ENCODE measurements at places on chromosomes 16 and 17.

DNA sequence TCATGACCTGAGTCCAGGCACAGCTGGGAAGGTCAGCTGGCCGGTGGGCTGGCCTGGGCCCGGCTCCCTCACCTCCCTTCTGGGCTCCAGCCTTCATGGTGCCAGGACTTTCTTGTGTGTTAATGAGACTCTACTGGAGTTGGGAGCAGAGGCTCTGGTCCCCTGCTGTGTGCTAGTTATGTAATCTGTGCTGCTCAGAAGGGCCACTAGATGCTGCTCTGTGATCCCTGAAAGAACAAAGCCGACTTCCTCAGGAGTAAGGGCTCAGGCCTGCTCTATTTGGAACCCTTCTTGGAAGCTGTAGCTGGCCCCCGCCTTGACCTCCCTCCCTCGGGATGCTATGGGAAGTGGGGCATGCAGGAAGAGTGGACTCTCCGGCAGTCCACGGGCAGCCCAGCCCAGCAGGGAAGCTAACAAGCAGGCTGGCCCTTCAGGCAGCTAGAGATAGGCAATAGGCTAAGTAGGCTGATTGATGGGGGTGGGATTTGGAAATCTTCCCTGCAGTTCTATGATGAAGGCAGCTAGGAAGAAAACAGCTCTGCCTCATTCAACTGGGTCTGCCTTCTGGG is 3.3 kb upstream of the CDK5R1 start:
- DNase-seq, result no peak

- no peak for DNase-seq
Measured at GRCh38 chr17:61943117-61943516, 15.3 kb upstream of the INTS2 start.

GRCh38 chr17:50149417-50150353 is 792 bp downstream of the PPP1R9B start:
- peak; percentile 37 for DNase-seq

- no peak for DNase-seq
Measured at GRCh38 chr17:82957961-82958561, 118.2 kb upstream of the ZNF750 start.

DNA sequence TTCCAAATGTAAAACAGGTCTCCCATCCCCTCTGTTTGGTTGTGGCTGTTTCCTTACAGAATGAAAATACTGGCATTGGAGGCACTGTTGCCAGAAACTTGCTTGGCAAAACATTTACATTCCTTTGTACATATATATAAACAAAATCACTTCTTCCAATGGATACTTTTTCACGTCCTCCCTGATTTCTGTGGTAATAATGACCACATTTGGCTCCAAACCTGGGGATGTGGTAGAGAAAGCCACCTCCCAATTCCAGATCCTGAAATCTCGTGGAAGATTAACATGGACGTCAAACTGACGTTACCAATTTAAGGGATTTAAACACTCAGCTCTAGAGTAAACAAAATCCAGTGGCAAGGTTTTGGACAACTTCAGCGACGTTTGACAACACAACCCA is 370.8 kb upstream of the ZFHX3 start:
- no peak for DNase-seq

GRCh38 chr17:44872131-44872768 is 24.6 kb downstream of the HIGD1B start:
- no peak for DNase-seq

GRCh38 chr16:81669473-81670350 is 109.4 kb upstream of the PLCG2 start:
- no peak for DNase-seq

GRCh38 chr16:78098087-78098486 is 1.4 kb upstream of the WWOX start:
- DNase-seq, result no peak

- DNase-seq, result no peak
Measured at GRCh38 chr17:80789356-80789902, 202.2 kb upstream of the CHMP6 start.

DNA sequence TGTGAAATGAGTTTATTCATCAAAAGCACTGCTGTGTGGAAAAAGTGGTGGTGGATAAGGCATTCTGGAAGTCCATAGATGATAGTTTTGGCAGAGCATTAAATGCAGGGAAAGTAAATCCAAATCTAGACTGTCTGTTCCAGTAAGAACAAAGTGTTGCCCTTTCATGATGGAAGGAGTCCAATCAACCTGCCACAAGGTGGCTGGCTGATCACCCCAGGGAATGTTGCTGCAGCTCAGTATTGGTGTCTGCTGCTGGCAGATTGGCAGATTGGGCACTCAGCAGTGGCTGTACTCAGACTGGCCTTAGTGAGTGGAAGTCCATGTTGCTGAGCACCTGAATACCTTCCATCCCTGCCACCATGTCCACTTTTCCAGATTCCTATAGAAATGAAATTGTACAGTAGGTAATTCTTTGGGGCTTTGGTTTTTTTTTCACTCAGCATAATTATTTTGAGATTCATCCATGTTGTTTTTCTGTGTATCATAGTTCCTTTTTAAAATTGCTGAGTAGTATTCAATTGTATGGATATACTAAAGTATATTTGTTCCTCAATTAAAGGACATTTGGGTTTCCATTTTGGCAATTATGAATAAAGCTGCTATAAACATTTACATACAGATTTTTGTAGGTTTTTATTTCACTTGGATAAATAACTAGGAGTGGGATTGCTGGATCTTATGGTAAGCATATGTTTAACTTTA is 14.3 kb downstream of the DYNLL2 start:
- DNase-seq, result no peak

DNA sequence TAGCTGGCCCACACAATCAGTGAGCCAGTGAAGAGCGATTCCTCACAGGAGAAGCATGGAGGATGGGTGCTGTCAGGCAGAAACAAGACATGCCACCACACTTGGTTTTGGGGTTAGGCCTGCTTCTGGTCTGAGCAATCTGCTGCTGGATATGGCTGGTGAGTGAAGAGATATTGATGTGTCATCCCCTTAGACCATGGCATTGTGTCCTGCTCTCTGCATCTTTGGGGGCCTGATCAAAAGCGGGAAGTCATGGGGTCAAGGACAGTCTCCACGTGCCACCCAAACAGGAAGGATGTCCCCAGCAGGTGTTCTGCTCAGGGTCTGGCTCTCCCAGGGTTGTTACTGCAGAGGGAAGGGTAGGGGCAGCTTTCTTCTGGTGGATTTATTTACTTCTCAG is 140.7 kb downstream of the PRKCB start:
- no peak for DNase-seq

- no peak for DNase-seq
Measured at GRCh38 chr17:60311186-60311585, 80.7 kb downstream of the USP32 start.

DNA sequence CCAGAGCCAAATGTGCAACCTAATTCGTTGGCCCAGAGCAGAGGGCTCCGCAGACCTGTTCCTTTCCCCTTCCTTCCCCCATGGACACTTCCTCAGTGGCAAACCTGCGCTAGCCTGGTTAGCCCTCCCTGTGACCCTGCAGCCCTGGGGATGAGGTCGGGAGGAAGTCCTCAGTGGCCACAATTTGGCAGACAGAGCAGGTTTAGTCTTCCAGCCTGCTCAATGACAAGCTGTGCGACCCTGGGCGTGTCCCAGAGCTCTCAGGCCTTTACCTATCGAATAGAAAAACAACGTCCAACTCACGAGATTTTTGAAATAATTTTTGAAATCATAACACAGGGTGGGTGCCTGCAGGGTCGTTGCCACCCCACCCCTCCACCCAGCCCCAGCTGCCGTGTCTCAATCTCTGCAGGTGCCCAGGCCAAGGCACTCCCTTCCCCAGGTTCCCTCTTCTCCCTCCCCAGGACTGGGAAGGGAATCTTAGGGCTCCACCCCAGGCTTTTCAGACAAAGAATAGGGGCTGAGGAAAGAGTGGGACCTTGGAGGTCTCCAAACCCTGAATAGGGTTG is 1.4 kb downstream of the HBM start:
- DNase-seq, result no peak

- no peak for DNase-seq
Measured at GRCh38 chr17:1091900-1092299, 87.9 kb downstream of the ABR start.

DNA sequence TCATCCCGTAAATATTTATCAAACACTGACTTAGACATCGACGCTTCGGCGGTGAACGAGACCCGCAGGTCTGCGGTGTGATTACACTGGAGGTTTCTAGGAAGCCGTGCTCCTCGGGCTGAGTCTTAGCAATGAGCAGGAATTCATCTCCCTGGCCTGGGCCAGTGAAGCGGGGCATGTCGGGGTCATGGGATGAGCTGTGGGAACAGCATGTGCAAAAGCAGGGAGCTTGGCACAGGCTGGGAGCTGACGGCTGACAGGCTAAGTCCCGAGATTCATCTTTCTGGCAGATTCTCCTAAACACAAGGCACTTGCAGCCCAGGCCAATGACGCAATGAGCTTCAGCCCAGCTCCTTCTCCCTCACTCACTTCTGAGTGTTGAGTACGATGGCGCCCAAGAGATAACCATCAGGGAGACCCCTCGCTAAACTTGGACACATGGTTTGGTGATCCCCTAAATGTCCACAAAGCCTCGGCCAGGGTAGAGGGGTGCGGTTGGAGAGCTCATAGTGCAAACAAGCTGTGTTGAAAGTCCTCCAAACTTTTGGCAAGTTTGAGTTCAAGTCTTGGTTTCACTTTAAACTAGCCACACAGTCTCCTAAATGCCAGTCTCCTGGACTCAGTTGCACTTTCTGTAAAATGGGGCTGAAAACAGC is 12.8 kb downstream of the CRISPLD2 start:
- DNase-seq, result no peak

- no peak for DNase-seq
Measured at GRCh38 chr17:17555151-17555550, 36.4 kb downstream of the PEMT start.

DNA sequence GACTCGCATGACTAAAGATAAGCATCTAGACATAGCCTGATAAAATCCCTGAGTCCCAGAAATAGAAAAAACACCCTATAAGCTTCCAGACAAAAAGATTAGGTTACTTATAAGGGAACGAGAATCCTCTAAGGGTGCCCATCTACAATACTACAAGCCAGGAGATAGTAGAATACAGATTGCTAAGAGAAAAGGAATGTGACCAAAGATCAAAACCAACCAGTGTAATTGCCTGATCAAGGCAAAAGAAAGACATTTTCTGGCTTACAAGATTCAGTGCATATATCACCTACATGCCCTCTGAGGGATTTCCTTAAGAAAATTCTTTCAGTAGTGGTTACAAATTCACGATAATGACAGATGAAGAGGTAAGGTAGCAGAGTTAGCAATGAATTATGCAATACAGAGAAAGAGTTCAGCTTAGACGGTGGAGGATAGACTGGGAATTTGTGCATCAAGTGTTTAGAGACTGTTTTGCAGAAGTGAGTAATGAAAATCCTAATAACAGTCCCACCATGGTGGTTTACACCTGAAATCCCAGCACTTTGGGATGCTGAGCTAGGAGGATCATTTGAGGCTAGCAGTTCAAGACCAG is 35.0 kb downstream of the BCL7C start:
- DNase-seq, result no peak

DNA sequence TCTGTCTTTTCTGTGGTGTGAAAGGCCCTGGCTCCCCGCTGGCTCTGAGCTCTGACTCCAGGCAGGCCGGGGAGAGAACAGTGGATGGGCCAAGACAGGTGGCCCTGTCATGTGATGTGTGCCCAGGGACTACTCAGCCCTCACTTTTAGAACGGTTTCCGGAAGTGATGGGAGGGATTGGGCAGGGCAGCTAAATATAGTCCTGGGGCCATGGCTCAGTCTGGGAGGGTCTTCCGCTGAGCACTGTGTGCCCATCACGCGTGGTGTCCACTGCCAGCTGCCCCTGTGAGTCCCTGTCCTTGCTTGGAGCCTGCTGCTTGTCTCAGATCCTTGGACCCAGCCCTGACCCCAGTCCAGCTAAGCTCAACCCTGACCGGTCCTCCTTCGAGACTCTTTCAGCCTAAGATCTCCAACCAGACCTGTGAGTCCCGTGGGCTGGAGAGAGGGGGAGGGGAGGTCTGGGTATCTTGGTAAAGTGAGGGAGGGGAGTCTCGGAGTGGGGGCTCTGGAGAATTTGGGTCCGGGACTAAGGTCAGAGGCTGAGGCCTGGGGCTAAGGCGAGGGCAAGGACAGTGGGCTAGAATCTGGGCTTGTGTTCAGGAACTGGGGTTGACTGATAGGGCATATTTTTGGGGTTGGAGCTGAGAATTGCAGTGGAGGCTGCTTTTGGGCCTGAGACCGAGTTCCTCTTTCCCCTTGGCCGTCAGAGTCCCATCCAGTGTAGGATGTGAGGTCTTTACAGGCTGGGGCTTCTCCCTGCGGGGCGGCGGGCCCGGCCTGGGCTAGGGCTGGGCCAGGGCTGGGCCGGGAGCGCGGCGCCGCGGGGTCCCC is at the start of gene TRIM72:
TRIM72 (plus strand) TSS at position 243 of the 831 bp plus-strand sequence. CDS start 620 bp downstream, outside the sequence.
- no peak for DNase-seq

GRCh38 chr17:10821054-10821453 is 16.8 kb downstream of the PIRT start:
- no peak for DNase-seq

DNA sequence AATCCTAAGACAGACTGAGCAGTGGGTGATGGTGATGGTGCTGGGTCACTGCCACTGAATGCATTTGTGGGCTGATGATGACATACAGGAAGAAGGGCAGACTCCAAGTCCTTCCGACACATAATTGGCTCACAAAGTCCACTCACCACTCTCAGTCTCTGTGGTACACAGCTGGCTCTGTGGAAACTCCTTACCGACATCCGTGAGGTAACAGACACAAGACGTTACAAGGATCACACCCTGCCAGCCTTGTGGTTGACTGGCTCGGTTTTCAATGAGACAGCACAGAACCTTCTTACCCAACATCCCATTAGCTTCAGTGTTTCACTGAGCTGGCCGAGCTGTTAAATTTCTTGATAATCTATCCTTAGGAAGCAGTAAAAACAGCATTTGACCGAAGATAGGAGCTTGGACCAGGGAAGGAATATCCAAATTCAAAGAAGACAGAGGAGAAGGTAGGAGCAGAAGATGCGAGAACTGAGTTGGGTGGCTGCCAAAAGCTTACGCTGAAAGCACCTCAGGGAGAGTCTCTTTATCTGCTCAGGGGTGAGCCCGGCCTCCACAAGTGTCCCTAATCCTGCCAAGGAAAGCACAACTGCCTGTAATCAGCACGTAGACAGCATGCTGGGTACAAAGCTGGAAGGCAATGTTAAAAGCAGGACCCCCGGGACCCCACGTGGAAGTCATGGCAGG is 5.5 kb upstream of the MXRA7 start:
- peak; percentile 68 for DNase-seq

GRCh38 chr16:54400261-54400660 is 113.7 kb upstream of the IRX3 start:
- no peak for DNase-seq

DNA sequence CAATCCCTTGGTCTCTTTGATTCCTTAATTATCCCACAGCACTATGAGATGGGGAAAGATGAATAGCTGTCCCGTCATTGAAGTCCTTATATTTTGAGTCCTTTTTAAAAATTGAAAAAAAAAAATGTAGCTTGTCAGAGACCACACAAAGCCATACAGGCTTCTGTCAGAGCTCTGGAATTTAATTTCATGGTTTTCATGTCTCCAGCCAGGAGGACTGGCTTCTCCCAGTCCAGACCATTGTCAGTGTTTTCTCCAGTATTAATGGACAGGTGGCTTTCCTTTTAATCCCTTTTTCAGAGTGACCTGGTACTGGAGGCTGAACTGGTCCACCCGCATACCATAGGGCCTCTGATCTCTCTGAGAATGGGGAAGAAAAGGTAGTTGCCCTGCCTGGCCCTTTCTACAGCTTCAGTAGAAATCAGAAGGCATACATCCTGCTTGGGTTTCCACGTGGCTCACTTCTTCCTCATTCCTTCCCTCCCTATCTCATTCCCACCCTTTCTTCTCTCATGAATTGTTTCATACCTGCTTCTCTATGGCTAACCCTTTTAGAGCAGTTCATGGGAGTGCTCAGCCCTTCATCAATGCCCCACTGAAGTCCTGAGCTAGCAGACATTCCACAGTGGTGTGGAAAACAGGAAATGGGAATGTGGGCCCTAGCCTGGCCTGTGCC is 29.1 kb downstream of the TRIM16 start:
- no peak for DNase-seq
